ENCODE measurements at places on chromosomes 12 and 14.

DNA sequence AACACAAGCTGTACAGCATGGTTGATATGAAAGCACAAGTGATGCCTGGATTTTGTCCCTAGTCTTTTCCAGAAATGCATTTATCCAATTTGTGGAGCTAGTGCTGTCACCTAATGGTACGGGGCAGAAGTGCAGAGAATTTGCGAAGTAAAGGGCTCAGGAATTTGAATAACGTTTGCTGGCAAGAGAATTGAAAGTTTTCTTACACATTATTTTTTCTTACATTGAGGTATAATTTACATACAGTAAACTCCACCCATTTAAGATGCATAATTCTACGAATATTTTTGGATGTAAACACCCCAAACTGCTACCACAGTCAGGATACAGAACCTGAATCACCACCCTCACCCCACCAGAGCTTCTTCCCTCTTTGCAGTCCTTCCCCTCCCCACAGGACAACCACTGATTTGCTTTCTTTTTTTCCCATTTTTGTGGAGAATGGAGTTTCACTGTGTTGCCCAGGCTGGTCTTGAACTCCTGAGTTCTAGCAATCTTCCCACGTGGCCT is 3.5 kb downstream of the AICDA start:
- no peak for DNase-seq

DNA sequence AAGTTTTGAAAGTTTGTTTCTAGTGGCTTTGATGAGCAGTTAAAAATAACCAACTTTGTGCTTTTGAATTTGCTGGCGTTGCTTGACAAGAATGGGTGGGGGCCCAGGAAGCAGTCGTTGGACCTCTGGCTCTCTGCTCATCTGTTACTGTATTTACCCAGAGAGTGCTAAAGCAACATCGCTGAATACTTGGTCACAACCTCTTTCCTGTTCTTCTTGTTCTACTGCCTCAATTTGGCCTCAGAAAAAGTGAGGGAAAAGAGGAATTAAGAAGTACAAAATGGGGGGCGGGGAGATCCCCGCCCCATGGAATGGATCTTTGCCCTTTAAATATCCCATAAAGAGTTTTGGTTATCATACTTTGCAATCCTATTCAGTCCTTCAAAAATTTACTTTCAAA is 221.5 kb upstream of the G2E3 start:
- no peak for DNase-seq

GRCh38 chr12:121159467-121160307 is 27.0 kb downstream of the P2RX7 start:
- DNase-seq = no peak

DNA sequence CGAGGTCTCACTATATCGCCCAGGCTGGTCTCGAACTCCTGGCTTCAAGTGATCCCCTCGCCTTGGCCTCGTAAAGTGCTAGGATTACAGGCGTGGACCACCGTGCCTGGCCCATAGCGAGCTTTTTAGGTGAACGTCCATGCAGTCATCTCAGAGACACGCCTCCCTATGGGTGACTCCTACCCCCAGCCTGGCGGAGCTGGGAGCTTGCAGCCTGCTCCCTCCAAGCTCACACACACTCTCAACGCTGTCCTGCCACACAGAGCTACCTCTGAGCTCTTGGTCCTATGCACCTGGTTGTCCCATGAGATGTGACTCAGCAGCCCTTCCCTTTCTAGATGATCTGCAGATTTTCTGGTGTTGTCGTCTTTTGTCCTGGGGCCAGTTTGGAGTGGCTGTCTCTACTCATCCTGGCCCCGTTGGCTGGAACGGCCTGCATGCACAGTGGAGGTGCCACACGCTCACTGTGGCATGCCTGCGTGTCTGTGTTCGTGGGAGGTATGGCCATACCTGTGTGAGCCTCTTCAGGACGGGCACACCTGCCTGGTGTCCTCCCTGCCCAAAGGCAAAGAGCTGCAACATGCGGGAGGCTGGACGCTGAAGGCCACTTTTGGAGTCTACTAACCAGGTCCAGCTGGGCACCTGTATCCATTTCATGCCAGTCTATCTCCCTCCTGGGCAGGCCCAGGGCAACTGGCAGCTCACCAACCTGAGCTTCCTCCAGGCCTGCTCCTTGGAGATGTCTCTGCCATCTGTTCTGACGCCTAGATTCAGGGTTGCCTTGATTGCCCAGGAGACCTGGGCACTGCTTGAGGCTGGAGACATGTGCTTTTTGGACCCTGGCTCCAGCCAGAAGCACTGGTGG is 18.1 kb downstream of the CABP1 start:
- no peak for DNase-seq

DNA sequence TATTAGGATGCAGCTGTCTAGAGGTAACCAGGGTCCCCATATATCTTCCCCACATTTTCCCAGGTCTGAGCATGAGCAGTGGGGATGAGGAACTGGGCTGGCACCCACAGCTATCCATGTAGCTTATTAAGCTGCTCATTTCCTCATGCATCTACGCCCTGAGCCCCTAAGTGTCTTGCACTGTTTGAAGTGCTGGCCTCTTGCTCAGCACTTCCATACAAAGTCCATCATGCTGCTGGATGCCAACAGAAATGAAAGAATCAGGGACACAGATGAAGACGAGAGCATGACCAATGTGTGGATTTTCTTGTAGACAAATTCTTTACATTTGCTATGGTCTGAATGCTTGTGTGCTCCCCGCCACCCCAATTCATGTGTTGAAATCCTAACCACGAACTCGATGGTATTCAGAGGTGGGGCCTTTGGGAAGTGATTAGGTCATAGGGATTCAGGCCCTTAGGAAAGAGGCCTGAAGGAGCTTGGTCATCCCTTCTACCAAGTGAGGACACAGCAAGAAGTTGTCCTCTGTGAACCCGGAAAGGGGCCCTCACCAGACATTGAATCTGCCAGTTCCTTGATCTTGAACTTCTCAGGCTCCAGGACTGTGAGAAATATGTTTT is 54.5 kb downstream of the C12orf75 start:
- no peak for DNase-seq

- DNase-seq = no peak
These were observed 226.2 kb upstream of the LHX5 start for GRCh38 chr12:113697651-113698509.

DNA sequence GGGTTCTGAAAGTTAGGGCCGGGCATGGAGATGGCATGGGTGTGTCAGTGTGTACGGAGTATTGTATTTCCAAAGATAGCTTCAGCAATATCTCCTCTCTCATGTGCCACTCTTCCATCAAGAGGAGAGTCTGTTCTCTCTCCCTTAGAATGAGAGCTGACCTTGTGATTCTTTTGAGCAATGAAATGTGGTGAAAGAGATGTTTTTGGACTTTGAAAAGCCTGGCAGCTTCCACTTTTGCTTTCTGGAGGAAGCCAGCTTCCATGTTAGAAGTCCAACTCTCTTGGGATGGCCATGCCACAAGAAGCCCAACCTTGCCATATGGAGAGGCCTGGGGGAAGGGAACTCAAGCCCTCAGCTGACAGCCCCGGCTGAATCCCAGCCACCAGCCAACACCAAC is 72.4 kb upstream of the GZMB start:
- DNase-seq = no peak

DNA sequence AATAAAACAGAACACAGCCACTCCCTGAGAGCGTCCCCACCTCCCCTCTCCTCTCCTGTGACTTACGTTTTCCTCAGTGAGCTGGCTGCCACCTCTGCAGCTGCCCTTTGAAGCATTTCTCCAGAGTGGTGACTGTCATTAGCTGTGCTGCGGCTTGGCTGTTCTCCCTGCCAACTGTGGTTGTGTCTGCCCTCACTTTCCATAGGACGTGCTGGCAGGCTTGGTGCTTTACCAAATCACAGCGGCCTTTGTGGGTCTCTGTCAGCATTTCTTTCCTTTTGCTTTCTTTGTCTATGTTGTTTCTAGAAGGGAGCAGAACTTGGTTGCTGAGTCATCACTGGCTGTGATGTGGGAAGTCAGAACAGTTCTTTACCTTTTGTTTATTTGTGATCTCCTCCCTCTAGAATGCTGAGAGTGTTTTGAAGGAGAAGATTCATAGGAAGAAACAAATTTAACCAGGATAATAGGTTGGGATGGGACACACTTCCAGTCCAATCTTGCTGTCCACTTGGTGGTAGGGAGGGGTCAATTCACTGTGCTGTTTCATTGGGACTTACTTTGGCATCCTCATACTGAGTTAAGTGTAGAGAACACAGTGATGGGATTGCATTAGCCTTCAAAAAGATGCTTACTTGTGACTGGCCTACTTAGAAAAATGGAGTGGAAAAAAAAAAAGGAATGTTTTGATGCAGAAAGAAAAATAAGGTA is 88.2 kb downstream of the TMX1 start:
- DNase-seq = peak; percentile 42

DNA sequence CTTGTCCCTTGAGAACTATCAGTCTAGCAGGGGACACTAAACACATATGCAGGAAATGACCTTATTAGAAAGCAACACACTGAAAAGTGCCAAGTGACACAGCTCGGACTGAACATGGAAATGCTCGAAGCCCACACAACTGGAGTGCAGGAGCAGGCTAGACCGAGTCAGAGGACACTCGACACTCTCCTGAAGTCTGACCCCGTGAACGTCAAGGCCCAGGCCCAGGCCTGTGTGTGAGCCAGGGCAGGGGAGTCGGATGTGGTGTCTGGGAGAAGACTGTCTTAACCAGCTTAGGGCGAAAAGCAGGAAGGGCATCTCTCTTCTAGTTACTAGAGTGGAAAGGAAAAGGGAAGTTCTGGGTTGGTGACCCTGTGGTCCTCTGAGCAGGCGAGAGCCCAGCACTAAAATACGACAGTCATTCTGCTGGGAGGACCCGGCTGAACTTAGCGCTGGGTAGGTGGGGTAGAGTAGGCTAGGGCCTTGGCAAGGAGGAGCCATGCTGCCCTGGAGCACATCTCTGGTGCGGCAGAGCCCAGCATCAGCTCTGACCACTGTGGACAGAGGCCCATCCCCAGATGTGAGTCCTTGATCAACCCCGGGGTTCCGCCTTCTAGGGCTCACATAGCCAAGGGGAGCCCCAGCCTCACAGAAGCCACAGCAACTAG is 93.0 kb downstream of the NTF3 start:
- DNase-seq = no peak

DNA sequence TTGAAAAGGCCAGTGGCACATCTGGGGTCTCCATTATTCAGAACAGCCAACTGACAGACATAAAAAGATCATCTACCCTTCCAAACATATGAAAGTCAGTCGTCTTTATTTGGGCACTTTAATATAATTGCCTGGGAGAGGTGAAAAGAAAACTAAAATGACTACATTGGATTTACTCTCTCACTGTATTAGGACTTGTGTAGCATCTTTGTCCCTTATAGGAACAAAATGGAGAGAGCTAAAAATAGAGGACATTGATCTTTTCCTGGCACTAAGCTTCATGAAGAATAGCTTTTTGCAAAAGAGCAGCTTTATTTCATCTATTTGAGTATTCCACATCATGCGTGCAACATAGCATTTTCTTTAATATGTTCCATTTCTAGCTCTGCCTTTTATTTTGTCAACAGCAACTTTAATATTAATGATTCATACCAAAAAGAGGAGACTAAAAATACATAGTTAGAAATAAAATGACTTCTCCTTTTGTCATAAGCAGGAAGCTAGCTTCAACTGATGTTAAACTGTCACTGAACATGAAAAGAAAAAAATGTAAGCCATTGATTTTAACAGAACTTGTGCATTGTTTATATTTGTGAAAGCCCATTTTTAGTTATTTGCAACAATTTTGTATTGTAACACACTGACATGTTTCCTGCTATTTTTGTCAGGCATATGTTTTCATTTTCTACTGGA is 254.6 kb downstream of the SEC23A start:
- DNase-seq = no peak

GRCh38 chr12:95473231-95473883 is 595 bp upstream of the METAP2 start:
- peak; percentile 6 for DNase-seq

DNA sequence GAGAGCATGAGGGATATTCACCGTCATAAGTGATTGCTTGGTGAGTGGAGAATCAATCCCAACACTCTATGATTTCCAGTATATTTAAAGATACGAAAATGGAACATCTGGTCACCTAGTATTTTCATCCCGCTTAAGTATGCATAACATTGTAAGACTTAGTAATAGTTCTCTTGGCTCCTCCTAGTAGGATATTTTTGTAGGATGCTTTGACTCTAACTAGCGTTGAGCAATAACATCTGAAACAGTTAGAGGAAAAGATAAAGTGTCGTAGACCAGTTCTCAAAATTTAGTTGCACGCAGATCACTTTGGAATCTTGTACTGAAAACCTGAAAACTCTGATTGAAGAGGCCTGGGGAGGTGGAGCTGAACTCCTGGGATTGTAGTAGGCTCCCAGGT is 7.6 kb downstream of the SAMD4A start:
- DNase-seq = no peak

DNA sequence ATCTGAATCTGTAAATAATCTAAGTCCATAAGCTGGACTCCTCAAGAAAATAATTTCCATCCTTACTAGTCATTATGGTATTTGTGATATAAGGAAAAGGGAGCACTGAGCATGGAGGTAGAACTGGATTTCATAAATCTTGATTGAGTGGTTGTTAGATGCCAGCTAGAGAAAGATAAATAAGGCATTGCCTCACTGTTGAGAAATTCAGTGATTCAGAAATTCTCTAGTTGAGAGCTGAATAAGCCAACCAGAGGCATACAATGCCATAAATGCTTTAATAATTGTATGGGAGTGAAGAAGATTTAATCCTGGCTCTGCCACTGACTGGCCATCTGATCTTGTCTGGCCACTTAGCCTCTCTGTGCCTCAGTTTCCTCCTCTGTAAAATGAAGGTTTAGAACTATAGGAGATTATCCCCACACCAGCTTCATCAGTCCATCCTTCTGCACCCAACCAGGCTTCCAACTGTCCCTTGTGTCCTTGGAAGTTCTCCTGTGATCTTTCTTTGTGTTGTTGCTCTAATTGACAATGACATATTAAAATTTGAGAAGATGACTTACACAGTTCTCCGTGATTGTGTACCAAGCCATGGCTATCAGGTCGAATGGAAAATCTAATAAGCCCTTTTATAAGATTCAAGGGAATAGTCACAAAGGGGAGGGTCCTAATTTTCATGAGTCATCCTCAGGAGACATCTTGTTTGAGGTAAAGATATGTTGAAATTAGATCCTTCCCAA is 394.3 kb downstream of the EGLN3 start:
- DNase-seq = no peak

DNA sequence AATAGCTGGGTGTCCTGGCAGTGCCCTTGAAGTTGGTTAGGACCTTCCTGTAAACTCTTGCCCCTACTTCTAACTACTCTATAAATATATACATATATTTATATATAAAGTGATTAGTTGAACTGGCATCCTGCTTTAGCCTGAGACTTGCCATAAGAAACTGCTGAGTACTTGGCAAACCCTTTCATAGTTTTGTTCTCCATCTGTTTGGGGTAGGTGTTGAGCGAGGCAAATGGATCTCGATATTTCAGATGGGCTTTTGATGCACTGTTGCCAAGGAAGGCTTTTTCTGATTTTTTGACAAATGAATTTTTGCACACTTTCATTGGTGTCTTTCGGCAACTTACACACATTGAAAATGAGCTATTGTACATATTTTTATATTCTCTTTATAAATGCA is 10.4 kb downstream of the CALM1 start:
- no peak for DNase-seq

- no peak for DNase-seq
These were observed 64.9 kb downstream of the STXBP6 start for GRCh38 chr14:24984846-24985589.
